ENCODE measurements at places on chromosomes 7 and 10. TPM values are rescaled to one million over a fixed set of nuclear protein-coding genes. Genes with fewer than 3 reads are reported as not detected.

DNA sequence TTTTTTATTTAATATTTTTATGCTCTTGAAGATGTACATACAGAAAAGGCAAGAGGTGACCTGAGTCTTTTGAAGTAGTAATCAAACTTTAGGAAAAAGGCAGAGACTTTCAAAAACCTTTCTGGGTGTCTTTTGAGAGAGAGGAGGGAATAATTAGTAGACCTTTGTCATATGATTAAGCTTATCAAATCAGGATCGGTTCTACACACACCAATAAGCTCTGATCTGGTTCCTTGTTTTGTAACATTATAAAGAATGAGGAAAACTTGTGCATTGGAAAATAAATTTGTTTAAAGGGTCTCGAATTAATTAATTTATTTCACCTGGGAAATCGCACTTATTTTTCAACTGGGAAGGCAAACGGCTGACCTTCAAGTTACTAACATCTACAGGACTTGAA is 11.9 kb downstream of the TWIST1 start:
- no peak for DNase-seq

DNA sequence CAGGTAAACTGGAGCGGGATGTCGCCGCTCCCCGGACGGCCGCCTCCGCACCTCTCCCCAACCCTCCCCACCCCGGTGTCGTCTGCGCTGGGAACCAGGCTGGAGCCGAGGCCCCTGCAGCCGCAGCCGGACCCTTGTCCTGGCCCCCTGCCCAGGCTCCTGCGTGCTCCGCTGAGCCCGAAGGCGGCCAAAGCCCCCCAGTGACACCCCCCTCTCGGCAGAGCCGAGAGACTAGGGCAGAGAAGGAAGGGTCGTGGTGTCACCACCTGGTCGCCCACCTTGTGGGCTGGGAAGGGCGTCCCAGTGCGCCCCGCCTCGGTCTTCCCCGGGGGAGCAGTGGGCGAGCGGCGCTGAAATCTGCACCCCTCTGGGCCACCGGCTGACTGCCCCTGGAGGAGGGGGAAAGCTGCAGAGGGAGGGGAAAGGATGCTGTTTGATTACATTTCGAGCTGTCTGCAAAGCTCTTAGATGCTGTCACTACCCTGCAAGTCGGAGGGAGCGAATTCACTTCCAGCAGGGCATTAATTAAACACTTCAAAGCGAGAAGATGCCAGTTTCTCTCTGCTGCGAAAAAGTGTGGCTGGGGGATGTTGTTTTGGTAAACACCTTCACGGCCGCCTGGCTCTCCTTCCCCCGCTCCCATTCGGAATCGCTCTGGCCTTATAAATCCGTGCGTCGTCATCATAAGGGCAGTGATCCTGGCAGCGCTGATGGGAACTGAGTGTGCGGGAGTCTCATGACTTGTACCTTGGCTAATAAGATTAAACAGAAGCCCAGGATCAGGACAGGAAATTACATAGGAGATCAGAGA is 622 bp downstream of the DYNC1I1 start:
- peak; percentile 70 for DNase-seq

- no peak for DNase-seq
Measured at GRCh38 chr10:8052341-8052955, 2.0 kb upstream of the GATA3 start.

DNA sequence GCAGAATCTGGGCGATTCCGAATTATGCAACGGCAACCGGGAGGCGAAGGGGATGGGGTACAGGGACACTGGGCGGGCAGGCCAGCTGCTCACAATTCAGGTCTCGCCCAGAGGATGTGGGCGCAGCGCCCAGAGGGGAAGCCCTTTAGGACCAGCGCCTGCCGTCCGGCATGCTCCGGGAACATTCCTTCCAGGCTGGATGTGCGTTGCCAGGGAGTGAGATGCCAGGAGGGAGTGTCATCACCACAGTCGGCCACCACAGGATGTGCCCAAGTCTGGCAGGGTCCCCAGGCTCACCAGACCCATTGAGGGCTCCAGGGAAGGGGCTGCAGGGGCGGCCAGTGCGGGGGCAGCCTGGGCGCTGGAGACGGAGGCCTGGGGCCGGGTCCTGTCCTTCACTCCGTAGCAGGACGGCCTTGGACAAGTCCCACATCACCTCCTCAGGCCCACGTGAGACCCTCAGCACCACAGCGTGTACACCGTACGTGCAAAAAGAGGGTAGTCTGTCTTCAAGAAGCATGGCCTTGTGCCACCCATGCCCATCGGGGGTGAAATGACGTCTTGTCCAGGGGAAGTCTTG is 63.9 kb downstream of the FOXL3 start:
- DNase-seq = peak; percentile 48

FEZF1 gene
- not detected for total RNA-seq

GRCh38 chr10:24756283-24756682 is 32.6 kb upstream of the ARHGAP21 start:
- no peak for DNase-seq

DNA sequence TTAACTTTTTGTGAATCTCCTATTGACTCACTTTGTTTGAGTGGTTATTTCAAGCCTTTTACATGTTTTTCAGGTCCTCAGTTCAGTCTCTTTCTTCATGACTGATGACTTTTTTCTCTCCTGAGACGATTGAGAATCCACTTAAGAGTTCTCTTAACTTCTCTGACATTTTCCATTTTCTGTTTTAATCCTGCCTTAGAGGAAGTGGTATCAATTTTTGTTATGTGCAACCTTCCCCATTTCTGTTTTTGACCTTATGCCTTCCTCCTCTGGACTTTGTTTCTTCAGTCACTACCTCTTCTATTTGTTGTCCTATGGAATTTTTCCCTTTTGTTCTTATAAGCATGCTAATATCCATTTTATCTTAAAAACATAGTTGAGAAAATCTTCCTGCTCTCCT is 2.4 kb downstream of the PSMC2 start:
- DNase-seq = no peak

SPDYE8 gene
- not detected for total RNA-seq

- DNase-seq = no peak
Measured at GRCh38 chr10:131888186-131888604, 12.6 kb upstream of the PPP2R2D start.

- no peak for DNase-seq
Measured at GRCh38 chr10:129440247-129440646, 26.8 kb upstream of the MGMT start.

DNA sequence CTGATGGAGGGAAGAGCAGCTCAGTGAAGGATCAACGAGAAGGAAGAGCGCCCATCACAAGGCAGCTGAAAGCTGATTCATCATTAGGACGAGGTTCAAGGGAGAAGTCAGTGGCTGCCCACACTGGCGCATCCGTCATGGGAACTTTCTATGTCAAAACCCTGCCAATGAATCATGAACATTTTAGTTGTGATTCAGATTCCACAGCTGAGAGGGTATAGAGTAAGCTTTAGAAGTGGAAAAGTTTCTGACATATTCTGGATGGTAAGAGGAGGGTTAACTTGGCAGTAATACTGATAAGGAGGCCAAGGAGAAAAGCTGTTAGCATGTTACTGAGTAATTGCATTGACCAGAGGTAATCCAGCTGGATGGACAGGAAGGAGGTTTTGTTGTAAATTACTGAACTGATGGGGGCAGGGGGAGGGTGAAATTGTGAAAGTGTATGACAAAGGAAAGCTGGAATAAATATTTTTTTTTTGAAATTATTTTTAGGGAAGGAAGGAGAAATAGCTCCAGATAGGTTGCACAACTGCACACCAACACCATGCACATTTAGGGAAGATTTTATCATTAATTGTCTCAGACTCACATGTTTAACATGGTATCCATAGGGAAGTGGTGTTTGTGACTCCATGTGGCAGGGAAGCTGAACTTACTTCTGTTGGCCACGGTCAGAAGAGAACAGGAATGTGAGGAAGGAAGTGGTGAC is 78.3 kb upstream of the NRP1 start:
- DNase-seq = peak; percentile 38

STK31 gene
- total RNA-seq = not detected

CRYGN gene
- not detected for total RNA-seq

PSD gene
- total RNA-seq = 0.50 TPM

GRCh38 chr7:126702242-126703016 is 550.3 kb downstream of the GRM8 start:
- no peak for DNase-seq

TMEM184A gene
- 0.22 TPM for total RNA-seq

ZSCAN21 gene
- 7.7 TPM for total RNA-seq

CYCS gene
- 711 TPM for total RNA-seq

MDFIC gene
- 19.9 TPM for total RNA-seq

GRCh38 chr10:1939016-1939415 is 201.7 kb upstream of the ADARB2 start:
- no peak for DNase-seq

GRCh38 chr7:48025624-48026023 is 3.3 kb downstream of the SUN3 start:
- no peak for DNase-seq

PRF1 gene
- total RNA-seq = 3.2 TPM

DNA sequence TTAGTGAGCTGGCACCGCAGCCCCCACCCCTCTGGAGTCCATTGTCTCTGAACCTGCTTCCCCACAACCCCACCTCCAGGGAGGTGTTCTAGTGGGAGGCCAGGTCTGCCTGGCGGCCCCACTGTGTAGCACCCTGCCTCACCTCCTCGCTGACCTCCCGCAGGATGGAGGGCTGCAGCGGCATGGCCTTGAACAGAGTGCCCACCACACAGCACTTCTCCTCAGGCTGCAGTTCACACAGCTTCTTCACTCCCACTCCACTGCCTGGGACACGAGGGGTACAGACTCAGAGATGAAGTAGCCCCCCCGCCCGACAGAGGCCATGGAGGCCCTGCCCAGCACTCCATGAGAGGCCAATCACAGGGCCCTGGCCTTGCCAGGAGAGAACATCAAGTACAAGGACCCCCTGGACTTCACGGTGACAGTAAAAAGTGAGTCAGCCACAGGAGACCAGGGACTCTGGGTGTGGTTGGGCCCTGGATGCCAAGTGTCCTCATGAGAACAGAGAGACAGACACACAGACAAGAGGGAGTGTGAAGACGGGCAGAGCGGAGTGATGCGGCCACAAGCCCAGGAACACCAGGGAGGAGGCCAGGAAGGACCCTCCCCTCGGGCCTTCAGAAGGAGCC is 5.4 kb downstream of the POLD2 start:
- no peak for DNase-seq

- DNase-seq = peak; percentile 88
Measured at GRCh38 chr10:13684252-13684791, 97.6 kb downstream of the PRPF18 start.

GRCh38 chr7:99825452-99825851 is 2.4 kb upstream of the CYP3A43 start:
- DNase-seq = no peak

- no peak for DNase-seq
Measured at GRCh38 chr10:8071006-8071405, 16.5 kb downstream of the GATA3 start.

NRAP gene
- total RNA-seq = 826 TPM

- peak; percentile 51 for DNase-seq
Measured at GRCh38 chr7:3879355-3880075, 578.5 kb downstream of the SDK1 start.

DNA sequence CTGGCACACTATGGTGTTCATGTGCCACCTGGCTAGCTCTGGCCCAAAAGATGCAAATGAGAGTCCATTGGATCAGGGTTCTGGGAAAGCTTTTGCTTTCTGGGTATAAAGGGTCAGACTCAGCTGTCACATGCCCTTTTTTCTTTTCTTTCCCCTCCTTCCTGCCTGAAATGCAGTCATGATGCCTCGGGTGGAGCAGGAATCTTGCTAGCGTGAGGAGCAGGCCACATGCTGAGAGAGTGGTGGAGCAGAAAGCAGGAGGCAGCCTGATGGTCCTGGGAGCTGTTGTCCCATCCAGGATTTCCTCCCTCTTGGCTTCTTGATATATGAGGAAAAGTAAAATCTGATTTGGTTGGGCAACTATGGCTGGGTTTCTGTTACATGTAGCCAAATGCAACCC is 2.7 kb upstream of the LHPP start:
- DNase-seq = no peak

GRCh38 chr7:66576646-66577045 is 52.0 kb upstream of the KCTD7 start:
- DNase-seq = no peak

FGFBP3 gene
- total RNA-seq = 0.27 TPM

SLC26A4 gene
- 0.40 TPM for total RNA-seq

GRCh38 chr7:53094827-53095226 is 59.4 kb downstream of the POM121L12 start:
- DNase-seq = no peak

RALA gene
- 38.0 TPM for total RNA-seq

DNA sequence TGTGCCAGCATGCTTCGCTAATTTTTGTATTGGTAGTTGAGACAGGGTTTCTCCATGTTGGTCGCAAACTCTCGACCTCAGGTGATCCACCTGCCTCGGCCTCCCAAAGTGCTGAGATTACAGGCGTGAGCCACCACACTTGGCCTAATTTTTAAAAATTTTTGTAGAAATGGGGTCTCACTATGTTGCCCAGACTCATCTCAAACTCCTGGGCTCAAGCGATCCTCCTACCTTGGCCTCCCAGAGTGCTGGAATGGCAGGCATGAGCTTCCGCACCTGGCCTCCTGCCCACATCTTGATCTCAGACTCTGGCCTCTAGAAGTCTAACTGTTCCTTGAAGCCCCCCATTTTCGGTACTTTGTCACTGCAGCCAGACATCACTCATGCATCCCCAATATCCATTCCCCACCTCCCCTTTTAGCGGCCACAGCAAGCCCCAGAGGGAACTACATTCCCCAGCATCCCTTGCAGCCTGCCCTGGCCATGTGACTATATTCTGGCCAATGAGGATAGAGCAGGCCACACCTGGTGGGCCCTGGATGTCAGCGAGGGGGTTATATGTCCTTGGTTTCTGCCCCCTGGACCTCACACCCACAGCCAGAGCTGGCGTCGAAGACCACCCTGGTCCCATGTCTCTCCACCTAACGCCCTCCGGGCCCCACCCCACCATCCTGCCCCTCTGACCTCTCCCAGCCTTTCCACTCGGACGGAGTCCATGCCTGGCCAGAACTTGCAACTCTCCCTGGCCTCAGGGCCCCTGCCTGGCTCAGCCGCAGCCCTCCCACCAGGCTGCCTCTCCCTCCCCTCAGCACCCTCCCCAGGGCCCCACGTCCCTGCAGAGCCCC is 33.8 kb downstream of the MICALL2 start:
- DNase-seq = no peak

GPR85 gene
- total RNA-seq = 0.69 TPM

GRCh38 chr10:47406870-47407691 is 23.0 kb upstream of the ZNF488 start:
- peak; percentile 18 for DNase-seq

DNA sequence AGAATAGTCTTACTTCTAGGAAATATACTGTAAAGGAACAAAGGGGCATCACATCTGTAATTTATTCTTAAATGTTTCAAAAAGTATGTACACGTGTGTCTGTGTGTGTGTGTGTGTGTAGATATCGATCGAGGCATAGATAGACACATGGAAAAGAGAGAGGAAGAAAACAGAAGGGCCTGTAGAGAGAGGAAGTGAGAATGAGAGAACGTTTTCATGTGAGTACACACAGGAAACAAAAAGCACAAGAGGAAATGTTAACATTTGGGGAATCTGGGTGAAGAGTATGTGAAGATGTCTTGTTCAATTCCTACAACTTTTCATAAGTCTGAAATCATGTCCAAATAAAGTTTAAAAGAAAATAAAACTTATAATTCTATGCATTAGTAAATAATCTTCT is 286.5 kb upstream of the SORCS1 start:
- DNase-seq = no peak

MAGI2 gene
- total RNA-seq = 3.6 TPM

All from left ventricle myocardium superior (tissue), 1 donor.